ENCODE measurements at places on chromosomes 5 and 9. TPM values are rescaled to one million over a fixed set of nuclear protein-coding genes. Genes with fewer than 3 reads are reported as not detected.

The UIMC1 gene
- 38.9 TPM for total RNA-seq

The SLCO6A1 gene
- total RNA-seq = not detected

The GAPT gene
- total RNA-seq = not detected

The RASGRF2 gene
- total RNA-seq = 0.37 TPM

The KIAA0825 gene
- total RNA-seq = 6.2 TPM

The FRMD3 gene
- 0.73 TPM for total RNA-seq

The NXNL2 gene
- total RNA-seq = not detected

The CXCL14 gene
- total RNA-seq = under 0.01 TPM

The PCAT7 gene
- not detected for total RNA-seq

The SLCO4C1 gene
- total RNA-seq = under 0.01 TPM

The SLC25A48 gene
- not detected for total RNA-seq

The IQGAP2 gene
- total RNA-seq = 2.2 TPM

The PCDHAC2 gene
- under 0.01 TPM for total RNA-seq

The TLX3 gene
- total RNA-seq = not detected

The SH2D3C gene
- 0.37 TPM for total RNA-seq
